ENCODE measurements at places on chromosomes 13 and 19.

GRCh38 chr19:570251-570686 is 2.1 kb upstream of the BSG start:
- no peak for DNase-seq

- DNase-seq, result peak; percentile 57
These were observed at the start of gene PPP1R13L for GRCh38 chr19:45404557-45405434. Gene PPP1R13L, minus strand, starts transcription at chr19:45405069. Its CDS starts 6,751 bp downstream, at chr19:45398318.

DNA sequence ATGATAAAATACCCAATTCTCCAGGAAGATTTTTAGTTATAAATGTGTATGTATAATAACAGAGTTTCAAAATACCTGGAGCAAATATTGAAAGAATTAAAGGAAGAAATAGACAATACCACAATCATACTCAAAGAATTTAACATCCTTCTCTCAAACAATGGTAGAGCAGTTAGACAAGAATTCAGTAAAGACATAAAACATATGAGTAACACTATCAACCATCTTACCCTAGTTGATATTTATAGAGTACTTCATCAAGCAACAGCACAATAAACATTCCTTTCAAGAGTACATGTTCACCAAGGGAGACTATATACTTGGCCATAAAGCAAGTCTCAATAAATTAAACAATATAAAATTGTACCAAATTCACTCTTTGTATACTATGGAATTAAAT is 108.4 kb downstream of the DLEU7 start:
- no peak for DNase-seq

DNA sequence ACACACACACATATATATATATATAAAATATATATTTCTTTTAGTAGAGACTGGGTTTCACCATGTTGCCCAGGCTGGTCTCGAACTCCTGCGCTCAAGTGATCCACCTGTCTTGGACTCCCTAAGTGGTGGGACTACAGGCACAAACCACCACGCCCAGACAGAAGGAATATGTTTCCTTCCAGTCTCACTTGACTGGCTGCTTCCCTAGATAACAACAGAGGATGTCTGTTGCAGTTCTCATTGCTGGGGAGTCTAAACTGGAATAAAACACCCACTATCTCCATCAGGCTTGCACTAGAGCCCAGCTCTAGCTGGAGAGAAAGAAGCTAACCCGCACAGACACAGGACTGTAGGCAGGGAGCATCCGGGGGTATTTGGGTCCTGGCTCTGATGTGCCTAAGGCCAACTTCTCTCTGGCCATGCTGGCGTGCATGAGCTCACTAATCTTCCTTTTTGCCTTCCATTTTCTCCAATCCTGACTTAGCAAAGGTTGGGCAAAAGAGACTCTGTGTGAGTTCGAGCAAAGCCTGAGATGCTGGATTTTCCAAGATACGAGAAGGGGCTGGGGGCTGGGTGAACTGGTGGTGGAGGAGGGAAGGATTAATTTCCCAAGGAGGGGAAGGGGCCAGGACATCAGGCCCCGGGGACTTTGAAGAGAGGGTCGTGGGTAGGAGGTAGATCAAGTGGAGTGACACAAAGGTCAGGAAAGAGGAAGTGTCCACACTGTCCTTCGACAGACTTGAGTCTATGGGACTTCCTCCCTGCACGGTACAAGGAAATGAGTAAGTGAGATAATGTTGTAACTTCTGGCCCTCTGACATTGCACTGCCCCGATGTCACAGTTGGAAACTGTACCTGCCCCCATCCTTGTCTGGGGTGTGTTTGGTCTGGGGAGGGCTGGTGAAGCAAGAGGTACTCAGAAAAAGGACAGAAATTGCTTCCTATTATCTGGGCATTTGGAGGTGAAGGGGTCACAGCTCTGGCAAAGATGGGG is 22.5 kb upstream of the ALOX5AP start:
- DNase-seq, result no peak

- no peak for DNase-seq
These were observed 67.3 kb downstream of the ATP11A start for GRCh38 chr13:112756967-112757758.

DNA sequence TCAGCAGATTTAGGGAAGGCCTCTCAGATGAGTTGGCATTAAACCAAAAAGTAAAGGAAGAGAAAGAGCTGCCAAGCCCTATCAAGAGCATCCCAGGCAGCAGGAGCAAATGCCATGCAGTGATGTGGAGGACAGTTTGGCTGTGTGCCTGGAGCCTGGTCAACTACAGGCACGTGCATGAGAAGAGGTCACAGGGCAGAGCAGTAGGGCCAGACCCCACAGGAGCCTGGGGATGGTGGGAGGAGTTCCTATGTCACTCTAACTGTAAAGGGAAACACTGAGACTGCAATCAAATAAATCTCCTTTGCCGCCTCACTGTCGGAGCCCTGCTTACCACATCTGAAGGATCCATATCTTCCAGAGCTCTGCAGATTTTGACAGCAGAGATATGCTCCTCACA is 240.5 kb downstream of the ENOX1 start:
- DNase-seq, result no peak

- no peak for DNase-seq
These were observed 9.1 kb upstream of the FKRP start for GRCh38 chr19:46736531-46737297.

DNA sequence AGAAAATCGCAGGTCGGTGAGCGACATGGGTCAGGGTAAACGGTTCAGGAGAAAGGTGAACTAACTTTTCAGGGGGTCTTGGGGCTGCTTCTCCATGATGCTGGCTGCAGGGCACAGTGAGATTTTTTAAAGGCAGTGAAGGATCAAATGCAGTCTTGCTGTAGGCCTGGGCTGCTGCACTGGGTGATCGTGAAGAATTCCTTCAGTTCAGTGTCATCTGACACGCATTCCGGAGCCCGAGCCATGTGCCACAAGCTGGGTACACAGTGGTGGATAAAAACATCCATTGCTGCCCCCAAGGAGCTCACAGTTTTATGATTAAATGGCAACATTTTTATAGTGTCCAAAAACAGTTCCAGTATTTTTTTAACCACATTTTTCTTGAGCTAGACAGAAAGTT is 56.3 kb upstream of the GPR12 start:
- no peak for DNase-seq

- DNase-seq, result no peak
These were observed 115.4 kb downstream of the ABCC4 start for GRCh38 chr13:95185851-95186250.

- no peak for DNase-seq
These were observed 370.8 kb downstream of the MYO16 start for GRCh38 chr13:109000207-109000606.

DNA sequence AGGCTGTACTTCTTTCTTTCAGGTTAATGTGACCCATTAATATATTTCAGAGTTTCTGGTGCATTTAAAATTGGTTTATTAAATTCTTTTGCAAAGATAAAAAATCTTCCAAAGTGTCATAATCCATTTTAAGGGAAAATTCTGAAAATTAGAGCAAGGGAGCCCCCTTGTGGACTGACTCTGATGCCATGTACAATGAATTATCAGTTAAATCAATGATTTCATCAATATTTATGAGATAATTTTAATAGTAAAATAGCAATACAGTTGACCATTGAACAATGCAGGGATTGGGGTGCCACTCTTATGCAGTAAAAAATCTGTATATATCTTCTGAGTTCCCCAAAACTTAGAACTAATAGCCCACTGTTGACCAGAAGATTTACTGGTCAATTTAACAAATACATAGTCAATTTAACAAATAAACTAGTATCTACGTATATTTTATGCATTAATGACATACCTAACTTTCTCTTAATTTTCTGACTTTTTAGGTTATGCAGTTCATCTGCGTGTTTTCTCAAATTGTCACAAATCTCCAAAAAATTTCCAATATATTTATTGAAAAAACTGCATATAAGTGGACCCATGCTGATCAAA is 479.1 kb upstream of the MIR17HG start:
- no peak for DNase-seq

GRCh38 chr19:33311326-33311682 is 9.0 kb upstream of the CEBPA start:
- DNase-seq, result no peak

DNA sequence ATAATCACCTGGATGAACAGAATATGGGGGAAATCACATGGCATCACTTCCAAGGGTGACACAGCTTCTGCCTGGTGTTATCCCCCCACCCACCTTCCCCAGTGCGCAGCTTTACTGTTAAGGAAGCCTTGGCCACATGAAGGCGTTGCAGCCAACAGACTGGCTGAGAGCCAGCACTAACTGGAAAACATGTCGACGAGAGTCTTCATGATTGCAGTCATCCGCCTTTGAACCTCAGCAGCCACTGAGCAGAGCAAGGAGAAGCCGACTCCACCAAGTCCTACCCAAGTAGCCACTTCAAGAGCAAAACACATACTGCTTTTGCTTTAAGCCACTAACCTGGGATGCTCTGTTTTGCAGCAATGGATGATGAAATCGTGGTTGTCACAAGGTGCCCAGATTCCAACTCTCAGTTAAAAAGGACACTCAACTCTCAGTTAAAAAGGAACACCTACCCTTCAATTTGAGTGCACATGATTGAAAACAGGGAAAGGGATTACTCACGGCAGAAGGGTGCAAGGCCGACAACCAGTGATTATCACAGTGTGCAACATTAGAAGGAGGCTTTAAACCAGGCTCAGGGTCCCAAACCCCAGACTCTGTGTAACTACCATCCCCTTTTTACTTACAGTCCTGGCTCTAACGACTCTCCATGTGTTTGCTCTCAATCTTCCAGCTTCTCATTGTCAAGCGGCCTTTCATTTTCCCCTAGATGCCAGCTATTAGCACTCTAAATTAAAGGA is 149.1 kb downstream of the KLF12 start:
- peak; percentile 52 for DNase-seq

GRCh38 chr13:33279414-33280278 is 5.9 kb downstream of the STARD13 start:
- DNase-seq, result no peak

DNA sequence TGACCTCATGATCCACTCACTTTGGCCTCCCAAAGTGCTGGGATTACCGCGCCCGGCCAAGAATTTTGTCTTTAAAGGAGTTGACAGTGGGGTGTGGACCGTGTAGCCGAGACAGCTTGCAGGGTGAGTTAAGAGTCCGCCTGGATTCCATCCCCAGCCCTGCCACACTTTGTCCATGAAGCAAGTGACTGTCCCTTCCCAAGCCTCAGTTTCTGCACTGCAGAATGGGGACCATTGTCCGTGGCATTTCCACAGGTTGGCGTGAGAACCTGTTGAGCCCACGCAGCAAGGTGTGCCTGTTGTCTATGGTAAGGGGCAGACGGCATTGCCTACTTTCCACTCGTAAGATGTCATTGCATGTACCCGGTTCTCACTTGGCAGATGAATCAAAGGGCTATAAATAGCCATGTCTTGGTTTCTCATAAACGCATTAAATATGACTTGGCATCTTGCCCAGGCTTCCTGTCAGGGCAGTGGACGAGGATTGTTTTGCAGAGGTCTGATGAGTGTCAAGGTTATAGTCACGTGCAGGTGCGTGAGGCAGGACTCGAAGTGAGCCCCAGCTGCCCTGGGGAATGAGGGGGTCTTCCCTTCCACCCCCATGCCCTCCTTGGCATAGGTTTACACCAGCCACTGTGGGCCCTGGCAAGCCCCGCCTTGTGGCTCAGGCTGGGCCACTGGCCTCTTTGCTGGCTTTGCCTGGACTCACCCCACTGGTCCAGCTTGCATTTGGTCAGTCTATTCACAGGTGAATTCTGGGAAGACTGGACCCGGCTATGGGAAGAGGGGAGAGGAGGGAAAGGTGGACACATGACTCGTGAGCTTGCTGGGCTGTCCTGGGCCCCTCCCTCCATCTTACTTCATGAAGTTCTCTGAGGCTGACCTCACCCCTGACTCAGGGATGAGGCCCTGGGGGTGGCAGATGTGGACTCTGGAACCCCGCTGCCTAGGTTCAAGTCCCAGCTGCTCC is 14.6 kb downstream of the FAM187B start:
- DNase-seq, result peak; percentile 52

GRCh38 chr19:41416194-41416674 is 10.9 kb downstream of the B3GNT8 start:
- no peak for DNase-seq

GRCh38 chr19:13060233-13060963 is 42.3 kb downstream of the LYL1 start:
- no peak for DNase-seq

DNA sequence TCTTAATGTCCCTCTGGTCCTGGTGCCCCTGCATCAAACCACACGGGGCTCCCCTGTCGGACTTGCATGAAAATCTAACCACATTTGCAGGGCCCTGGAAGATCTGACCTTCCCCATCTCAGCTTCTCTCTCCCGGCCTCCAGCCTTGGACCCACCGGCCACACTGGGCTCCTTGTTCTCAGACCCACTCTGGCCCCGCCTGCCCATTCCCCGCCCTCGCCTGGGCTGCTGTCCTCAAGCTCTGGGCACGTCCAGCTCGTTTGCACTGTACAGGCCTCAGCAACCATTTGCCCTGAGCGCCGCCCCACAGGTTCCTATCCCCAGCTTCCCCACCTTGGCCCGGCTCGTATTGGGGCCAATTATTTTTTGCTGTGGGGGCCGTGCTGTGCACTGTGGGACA is 10.5 kb downstream of the MYO9B start:
- DNase-seq, result no peak

- DNase-seq, result no peak
These were observed 2.7 kb downstream of the RFX1 start for GRCh38 chr19:14003251-14004055.

- DNase-seq, result no peak
These were observed 12.0 kb downstream of the FTL start for GRCh38 chr19:48977061-48977460.

DNA sequence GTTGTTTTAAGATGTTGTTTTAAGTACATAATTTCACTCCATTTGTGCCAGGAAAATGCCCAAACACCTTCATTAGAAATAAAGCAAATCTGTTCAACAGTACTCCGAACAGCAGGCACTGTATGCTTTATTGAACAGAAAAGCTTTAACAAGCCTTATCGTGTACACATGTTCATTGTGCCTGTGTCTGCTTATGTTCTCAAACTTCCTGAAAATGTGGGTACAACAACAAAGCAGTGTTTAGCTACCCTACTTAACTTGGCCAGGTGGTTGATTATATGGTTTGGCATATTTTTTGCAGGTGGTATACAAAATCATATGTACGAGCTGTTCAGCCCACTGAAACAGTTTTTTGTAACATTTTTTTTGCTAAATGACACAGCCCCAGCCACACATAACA is 718.0 kb downstream of the DACH1 start:
- no peak for DNase-seq

- DNase-seq, result no peak
These were observed 6.2 kb upstream of the PGLS start for GRCh38 chr19:17505223-17505622.

DNA sequence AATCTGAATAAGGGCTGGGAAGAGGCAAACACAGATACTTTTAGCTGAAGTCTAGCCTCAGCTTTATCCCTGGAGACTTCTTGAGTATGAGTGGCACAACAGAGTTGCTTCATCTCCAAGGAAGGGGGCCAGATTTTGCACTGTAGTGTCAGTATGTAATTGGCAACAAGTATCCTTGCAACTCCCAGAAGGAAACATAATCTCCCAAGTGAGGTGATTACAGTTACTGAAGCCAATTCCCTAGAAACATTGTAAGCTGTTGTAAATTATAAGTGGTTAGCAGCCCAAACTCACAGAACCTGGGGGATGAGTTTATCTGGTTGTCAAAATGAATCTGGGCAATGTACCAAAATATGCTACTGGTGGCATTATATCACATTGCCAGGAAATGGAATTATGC is 2065.7 kb upstream of the PCDH20 start:
- no peak for DNase-seq

GRCh38 chr19:56727677-56728076 is 56.1 kb upstream of the ZNF835 start:
- DNase-seq, result no peak
